ENCODE measurements at places on chromosomes 12 and 14.

DNA sequence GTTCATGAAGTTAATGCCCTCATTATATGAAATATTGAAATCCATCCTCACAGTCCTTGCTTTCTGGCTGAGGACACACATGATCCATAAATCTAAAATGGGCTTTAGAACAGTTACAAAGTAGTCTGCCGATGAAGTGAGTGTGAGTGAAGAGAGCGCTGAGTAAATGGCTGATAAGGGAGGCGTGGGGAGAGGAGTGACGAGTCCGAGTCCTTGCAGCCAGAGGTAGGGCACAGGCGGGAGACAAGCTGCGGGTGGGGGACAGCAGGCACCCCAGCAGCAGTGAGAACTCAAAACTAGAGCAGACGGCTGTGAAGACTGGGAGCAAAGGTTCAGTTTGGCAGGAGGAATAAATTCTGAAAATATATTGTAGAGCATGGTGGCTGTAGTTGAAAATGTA, 140.1 kb upstream of the ATP2B1 start:
- DNase-seq, result no peak

- DNase-seq, result peak; percentile 14
Observed at GRCh38 chr12:19575337-19576243, 136.3 kb downstream of the AEBP2 start.

- DNase-seq, result no peak
Observed at GRCh38 chr12:12334367-12335040, 15.5 kb downstream of the MANSC1 start.

DNA sequence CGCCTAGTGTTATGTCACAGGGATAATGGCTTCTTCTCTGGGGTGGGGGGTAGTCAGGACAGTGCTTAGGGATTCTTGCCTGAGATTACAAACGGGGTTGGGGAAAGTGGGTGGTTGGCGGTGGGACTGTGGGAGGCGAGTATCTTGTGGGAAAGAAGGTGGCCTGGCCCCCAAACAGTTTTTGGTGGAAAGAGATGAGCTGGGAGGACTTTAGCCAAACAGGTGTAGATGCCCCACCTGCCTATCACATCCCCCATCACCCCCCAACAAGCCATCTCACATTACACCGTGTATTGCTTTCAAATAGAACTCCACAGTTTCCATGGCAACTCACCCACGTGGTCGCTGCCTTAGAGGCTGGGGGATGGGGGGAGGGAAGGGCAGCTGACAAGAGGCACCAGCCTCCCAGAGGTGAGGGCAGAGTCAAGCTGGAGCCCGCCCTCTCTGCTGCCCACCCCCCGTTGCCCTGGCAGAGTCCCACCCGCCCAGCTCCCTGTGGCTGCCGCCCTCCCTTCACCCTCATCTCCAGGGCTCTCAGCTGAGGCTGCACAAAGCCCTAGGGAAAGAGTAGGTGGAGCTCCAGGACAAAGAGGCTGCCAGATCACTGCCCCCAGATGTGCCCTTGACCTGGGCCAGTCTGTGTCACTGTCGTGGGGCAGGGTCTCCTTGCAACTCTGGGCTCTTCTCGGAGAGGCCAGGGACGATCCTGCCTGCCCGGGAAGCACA, 98.3 kb downstream of the LRRC74A start:
- peak; percentile 73 for DNase-seq

- peak; percentile 21 for DNase-seq
Observed at GRCh38 chr12:69062621-69063237, 129.8 kb upstream of the CPM start.

- no peak for DNase-seq
Observed at GRCh38 chr12:159156-159782, 54.7 kb downstream of the SLC6A12 start.

DNA sequence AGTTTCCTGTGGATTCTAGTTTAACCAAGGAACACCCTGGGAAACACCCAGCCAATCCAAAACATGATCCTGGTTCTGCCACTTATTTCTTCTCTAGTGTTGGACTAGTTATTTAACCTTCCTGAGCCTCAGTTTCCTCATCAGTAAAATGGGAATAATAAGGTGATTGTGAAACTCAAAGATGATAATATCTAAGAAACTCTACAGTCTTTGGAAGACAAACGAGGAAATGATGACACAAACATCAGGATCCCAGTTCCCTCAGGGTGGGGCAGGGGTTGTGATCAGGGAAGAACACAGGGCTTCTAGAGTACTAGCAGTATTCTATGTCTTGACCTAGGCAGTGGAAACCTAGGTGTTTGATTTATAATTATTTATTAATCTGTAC, 18.1 kb upstream of the TMEM106C start:
- no peak for DNase-seq

- DNase-seq, result no peak
Observed at GRCh38 chr12:48691826-48692487, 9.9 kb upstream of the KANSL2 start.

- peak; percentile 45 for DNase-seq
Observed at GRCh38 chr12:110694330-110694901, 5.5 kb upstream of the HVCN1 start.
